ENCODE measurements at places on chromosomes 16 and 17. TPM values are rescaled to one million over a fixed set of nuclear protein-coding genes. Genes with fewer than 3 reads are reported as not detected.

ENPP7 gene
- total RNA-seq: not detected

GRCh38 chr17:65092262-65092661 lies 35.7 kb upstream of the GNA13 start:
- DNase-seq: peak; percentile 10

- no peak for DNase-seq
These were observed 1.6 kb upstream of the IL32 start for GRCh38 chr16:3063625-3064386.

CTRL gene
- total RNA-seq: 0.71 TPM

GRIN2A gene
- total RNA-seq: not detected

DNA sequence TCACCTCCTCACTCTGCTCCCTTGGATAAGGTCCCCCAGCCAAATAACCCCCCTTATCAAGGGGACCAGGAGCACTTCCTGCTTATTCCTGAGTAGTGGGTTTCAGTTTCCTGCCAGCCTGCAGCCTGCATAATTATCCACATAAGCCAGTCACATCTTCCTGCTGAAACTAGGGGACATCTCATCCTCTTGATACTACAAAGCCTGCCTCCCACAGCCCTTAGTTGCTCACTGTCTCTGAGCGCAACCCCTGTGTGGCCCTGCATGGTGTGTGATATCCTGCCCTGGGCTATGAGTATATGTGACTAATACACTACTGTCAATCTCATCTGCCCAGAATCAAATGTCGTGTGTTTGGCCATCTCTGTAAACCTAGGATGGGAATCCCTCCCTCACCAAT lies 8.0 kb upstream of the XYLT2 start:
- DNase-seq: no peak

DNA sequence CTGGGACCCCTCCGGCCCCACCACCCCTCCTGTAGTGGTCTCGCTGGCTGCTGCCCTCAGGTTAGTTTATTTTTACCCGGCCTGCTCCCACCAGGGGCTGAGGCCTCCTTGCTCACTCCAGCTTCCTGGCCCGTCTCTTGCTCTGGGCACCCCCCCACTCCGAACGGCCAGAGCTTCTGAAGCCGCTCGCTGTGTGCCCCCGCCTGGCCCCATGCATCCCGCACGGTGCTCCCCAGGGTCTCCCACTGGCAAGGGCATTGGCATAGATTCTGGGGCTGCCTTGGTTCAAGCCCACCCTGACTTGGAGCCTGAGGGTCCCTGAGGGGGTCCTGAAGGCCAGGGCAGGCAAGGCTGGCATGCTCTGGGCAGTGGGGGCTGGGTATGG lies 186.4 kb downstream of the SEC14L1 start:
- no peak for DNase-seq

AURKB gene
- total RNA-seq: 81.3 TPM

NPIPB2 gene
- 1.7 TPM for total RNA-seq

AANAT gene
- not detected for total RNA-seq

GRCh38 chr16:69302301-69302700 lies 8.8 kb upstream of the VPS4A start:
- DNase-seq: no peak

TSC2 gene
- total RNA-seq: 49.8 TPM

DNA sequence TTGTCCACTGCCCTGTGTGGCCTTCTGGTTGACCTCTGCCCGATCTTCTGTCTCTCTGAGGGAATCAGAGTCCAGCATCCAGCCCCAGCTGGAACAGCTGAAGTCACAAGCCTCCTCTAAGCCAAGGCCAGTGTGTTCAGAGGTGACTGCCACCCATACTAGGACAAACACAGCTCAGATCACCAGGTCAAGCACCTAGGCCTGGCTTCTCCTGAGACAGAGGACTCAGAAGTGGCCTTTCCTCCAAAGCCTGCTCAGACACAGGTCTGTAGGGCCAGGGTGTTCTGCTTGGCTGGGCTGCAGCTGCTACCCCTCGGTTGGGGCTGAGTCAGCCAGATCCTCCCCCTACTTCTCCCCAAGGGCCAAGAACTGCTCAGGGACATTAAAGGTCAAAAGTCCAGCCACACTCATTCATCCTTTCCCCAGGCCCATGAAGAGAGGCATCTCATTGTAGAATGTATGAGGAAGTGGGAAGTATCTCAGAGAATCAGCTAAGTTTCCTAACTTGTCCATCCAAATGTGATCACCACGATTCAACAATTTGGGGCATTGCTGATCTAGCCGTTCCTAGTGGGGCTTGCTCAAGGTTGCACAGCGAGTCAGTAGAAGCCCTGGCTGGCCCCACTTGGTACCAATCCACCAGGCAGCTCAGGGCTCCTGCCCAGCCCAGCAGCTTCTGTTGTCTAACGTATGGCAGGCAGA lies 7.6 kb downstream of the SLC46A1 start:
- DNase-seq: peak; percentile 80

- DNase-seq: no peak
These were observed 114.9 kb upstream of the CDH5 start for GRCh38 chr16:66251476-66252160.

DNA sequence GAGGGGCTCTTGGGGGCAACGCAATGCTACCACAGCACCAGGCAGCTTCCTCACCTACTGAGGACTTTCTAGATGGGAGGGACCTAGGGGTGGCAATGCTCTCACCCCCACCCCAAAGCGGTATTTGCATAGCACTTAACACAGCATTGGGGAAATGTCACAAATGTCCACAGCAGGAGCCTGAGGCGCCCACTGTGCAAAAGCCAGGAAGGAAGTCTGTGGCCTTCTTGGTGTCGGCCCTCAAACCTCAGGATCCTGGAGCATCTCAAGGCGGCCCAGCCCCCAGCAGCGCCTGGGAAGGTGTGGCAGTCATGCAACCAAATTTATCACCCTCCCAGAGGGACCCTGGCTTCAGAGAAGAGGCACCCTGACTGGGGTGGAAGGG lies 45.3 kb downstream of the WNT3 start:
- no peak for DNase-seq

GRCh38 chr17:20080513-20080912 lies 71.4 kb downstream of the SPECC1 start:
- no peak for DNase-seq

DNA sequence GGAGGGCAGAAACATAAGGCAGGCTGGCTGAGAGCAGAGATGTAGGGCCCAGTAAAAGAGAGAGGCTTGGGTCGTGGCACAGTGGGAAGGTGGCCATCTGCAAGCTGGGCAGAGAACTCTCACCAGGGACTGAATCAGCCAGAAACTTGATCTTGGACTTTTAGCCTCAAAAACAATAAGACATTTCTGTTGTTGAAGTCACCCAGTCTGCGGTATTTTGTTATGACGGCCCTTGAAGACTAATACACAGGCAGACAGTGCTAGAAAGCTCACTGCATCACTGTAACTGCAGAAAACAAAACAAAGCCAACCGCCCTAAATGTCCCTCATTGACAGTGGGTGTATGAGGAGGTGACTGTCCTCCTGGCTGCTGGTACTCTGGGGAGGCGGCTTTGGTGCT lies 3.9 kb upstream of the JPH3 start:
- peak; percentile 59 for DNase-seq

DNA sequence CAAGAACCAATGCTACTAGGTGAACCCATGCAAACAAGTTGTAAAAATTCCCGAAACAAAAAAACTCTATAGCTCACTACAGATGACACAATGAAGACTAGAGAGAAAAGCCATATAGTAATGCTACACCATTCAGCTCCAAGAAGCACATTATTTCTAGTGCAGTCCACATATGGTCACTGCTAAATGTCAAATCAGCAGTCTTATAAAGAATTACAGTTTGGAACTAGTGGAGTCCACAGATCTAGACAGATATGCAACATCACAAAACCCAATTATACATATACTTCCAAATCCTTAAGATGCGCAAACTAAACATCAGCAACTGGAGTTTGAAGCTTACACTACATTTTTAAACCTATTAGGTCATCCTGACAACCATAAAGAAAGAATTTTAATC lies 33.5 kb downstream of the GPATCH8 start:
- DNase-seq: no peak

DNA sequence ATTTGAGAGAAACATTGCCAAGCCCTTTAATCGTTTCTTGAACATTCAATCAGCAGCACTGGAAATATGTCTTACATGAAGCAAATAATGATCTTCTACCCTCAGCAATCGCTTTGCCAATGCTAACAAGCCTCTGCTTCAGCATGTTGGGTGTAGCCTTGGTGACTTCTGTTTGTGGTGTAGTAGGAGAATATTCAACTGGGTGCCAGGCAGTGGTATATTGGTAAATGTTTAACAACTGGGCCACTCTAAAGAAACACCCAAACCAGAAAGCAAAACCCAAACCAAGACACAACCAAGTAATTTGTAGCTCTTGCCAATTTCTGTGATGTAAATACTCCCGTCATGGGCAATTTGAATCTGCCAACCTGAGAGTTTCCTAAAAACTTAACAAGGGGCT lies 9.7 kb downstream of the CDH13 start:
- no peak for DNase-seq

GRCh38 chr16:86578061-86578599 lies at the start of gene FOXL1:
Gene FOXL1, plus strand, starts transcription at chr16:86578549. Its CDS starts 175 bp downstream, at chr16:86578724.
- no peak for DNase-seq

DNA sequence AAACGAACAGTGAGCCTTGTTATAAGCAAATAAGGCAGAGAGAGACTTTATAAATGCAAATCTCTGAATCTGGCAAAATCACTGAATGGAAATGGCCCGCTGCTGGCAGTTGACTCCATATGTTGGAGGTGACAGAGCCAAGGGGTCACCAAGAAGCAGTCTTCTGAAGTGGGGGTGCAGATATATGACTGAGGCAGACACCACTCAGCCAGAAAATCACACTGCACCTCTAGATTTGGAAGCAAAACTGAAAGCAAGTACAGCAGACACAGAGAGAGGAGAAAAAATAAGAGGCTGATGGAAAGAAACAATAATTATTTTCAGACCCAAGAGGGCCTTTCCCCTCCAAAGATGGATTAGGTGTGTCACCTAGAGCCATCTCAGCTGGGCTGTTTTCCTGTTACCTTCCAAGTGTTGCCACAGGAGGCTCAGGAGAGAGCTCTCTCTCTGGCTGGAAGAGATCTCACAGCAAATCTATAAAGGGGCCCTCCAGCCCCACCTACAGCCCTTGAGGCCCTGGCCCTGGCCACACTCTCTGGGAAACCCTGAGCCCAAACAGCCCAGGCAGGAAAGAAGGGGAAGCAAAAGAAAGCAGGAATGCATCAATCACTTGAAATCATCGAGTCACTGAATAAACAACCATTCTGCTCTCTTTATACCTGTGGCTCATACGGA lies 585.1 kb upstream of the PSMD7 start:
- no peak for DNase-seq

SMIM22 gene
- not detected for total RNA-seq

- no peak for DNase-seq
These were observed 39.6 kb downstream of the CDRT15 start for GRCh38 chr17:14197057-14197456.

- peak; percentile 29 for DNase-seq
These were observed 142.9 kb upstream of the MYOCD start for GRCh38 chr17:12522743-12523183.

IRX3 gene
- total RNA-seq: 84.1 TPM

GRCh38 chr17:47286198-47286914 lies 32.7 kb downstream of the ITGB3 start:
- peak; percentile 80 for DNase-seq

KRTAP17-1 gene
- total RNA-seq: not detected

DNA sequence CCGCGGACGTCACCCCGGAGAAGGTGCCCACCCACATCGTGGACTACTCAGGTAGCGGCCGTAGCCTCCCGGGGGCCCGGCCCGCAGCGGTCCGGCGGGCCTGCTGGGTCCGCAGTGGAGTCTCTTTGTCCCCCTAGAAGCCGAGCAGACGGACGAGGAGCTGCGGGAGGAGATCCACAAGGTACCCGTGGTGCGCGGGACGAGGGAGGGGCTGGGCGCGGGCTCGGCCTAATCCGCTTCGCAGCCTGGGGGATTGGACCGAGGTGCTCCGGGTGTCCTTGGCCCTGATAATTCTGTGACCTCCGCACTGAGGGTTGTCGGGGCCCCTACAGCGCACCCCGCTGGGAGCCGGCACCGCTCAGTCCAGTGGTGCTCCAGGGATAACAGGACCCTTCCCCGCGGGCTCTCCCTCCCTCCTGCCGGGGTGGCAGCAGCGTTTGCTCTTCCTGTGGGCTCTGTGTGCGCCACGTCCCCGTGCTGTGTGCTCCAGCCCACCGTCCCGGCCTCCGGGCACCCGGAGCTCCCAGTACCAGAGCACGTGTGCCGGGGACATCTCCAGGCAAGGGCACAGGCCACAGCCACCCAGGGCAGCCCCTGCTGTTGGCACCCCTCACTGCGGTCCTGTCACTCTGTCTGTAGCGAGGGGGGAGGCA lies 713 bp downstream of the RHOT2 start:
- DNase-seq: no peak

GRCh38 chr16:63655846-63656245 lies 1466.0 kb downstream of the CDH11 start:
- no peak for DNase-seq

- DNase-seq: no peak
These were observed 2.9 kb downstream of the SRL start for GRCh38 chr16:4239020-4239419.

- peak; percentile 77 for DNase-seq
These were observed 7.7 kb downstream of the GINS3 start for GRCh38 chr16:58399718-58400633.

DNA sequence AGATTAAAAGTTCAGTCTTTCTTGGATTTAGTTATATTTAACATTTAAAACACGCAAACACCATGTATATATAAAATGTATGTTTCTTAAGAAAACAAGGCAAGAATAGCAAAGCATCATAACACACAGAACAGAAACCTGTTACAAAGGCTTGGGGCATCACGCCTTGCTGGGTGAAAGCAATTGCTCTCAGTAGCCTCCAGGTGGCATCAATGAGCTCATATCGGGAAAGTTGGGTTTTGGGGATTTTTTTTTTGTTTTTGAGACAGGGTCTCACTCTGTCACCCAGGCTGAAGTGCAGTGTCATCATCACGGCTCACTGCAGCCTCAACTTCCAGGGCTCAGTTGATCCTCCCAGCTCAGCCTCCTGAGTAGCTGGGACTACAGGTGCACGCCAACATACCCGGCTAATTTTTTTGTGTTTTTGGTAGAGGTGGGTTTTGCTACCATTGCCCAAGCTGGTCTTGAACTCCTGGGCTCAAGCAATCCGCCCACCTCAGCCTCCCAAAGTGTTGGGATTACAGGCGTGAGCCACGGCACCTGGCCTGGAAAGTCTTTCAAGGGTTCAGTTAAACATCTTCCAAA lies 56.9 kb downstream of the CYB5D2 start:
- DNase-seq: peak; percentile 34

DNA sequence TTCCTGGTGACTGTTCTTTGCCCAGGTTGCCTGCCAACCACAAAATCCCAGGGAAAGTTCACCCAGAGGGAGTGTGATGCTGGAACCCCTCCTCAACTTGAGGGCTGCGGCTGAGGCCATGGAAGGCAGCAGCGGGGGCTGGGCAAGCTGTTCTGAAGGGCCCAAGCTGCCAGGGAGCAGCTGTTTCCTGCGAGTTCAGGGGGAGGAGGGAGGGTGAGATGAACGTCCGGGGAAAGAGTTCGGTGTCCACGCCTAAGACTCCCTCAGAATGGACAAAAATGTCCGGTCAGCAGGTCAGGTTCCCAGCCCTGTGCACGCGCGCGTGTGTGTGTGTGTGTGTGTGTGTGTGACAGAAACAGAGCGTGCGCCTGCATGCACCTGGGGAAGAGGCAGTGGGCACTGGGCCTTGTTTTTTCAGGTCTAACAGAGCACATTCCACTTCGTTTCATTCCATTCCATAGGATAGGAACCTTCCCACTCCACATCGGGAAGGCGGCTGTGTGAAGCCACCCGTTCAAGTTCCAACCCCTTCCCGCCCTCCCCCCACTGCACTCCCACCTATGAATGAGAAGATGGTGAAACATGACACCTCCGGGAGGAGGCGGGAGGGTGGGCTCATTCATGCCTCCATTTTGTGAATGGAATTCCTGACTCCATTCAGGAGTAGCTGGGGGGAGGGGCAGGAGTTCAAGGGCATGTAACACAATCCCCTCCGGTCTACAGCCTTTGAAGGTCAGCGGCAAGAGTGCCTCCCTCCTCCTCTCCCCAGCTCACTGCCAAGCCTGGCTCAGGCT lies 15.7 kb downstream of the ETV4 start:
- DNase-seq: peak; percentile 99
